ENCODE measurements at places on chromosomes 1 and 21. TPM values are rescaled to one million over a fixed set of nuclear protein-coding genes. Genes with fewer than 3 reads are reported as not detected.

- no peak for DNase-seq
Measured at GRCh38 chr21:33127868-33128242, 57.9 kb downstream of the OLIG1 start.

GRCh38 chr1:68799096-68799495, 302.2 kb upstream of the DEPDC1 start:
- no peak for DNase-seq

The C1orf87 gene
- not detected for total RNA-seq

DNA sequence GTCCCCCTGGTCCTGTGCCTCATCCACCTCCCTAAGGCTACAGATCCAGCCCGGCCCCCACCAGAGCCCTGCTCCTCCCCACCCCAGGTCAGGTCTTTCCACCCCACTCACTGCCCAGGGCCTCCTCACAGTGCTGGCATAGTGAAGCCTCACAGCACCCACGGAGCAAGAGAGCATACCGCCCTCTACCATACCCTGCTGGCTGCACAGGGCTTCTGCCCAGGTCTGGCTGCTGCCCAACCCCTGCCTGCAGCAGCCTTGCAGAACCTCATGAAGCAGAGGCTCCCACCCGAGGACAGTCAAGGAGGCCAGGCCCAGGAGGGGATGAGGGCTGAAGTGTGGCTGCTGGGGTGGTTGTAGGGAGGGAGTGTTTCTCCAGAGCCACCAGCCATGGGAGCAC, 19.7 kb upstream of the ARF1 start:
- DNase-seq, result no peak

The SFN gene
- not detected for total RNA-seq

Measured in cardiac septum (tissue), 1 donor.